ENCODE measurements at places on chromosomes 2 and 18. TPM values are rescaled to one million over a fixed set of nuclear protein-coding genes. Genes with fewer than 3 reads are reported as not detected.

The FANCL gene
- 12.2 TPM for total RNA-seq

GRCh38 chr18:9796935-9797549, 88.7 kb upstream of the TXNDC2 start:
- no peak for DNase-seq

DNA sequence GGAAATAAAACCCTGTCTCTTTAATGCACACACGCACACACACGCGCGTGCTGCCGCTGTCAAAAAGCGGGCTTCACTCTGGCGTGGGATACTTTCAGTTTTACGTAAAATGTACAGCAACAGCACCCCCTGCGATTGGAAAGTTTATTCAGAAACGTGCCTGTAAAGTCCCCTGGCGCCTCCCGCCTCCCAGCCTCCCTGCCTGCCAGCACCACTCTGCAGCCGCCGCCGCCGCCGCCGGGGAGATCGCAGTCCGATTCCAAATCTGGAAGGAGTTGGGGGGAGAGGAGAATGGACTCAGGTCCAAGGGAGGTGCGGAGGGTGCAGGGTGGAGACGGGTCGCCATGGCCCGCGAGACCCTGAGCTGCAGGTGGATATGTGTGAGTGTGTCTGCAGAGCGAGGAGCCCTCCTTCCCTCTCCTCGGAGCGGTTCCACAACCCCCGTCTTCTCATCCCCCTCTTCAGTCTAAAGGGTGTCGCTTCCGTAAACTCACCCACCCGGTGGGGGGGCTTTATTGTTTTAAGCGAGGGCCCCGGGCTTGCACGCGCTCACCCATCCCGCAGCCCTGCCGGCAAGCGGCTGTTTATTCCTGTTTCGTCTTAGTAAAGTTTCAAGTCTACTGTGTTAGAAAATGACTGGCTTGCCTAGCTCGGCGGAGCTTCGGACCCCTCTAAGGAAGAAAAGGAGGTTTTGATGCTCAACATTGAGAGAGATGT, 1.8 kb upstream of the BCL11A start:
- DNase-seq, result peak; percentile 62

The CHRNG gene
- not detected for total RNA-seq

DNA sequence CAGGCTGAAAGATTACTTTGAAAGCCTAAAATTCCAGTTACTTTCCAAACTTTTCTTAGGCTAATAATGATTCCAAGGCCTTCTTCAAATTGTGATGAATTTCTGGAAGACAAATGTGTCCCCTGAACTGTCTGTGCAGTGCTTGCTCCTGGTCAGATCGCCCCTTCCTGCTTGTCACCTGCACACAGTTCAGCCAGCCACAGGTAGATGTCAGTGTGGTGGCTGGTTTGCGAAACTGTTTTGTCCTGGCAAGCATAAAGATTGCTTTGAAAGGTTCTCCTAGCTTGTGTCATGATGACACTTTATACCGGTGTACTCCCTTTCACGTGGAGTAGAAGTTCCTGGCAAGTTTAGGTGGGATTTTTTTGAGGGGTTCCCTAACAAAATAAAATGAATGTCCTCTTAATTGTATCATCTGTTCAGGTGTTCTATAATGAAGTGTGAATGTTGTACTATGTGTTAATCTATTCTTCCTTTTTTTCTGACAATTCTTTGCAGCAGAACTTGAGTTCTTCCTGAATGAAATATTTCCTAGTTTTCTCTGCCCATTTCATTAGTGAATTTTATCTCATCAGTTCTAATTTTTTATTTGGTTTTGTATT, 298.8 kb downstream of the ZNF407 start:
- DNase-seq, result no peak

The SCN1A gene
- not detected for total RNA-seq

GRCh38 chr2:168490946-168491605, 35.0 kb downstream of the CERS6 start:
- DNase-seq, result no peak

GRCh38 chr18:4040391-4041092, 414.6 kb downstream of the DLGAP1 start:
- no peak for DNase-seq

DNA sequence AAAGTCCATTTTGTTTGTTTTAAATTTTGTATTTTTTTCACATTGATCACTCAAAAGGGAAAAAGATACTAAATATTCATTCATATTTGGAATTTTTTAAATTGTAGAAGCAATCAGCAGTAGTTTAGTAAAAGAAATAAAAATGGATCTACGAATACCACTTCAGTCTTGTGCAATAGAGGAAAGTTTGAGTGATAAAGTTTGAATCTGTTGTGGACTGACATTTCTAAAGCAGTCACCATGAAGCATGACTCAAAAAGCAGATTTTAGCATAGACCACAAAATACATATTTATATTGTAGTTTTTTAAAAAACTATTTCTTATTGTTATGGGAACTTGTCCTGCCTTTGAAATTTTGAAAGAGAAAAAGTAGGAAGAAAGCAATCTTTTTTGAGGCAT, 520.5 kb upstream of the ZEB2 start:
- no peak for DNase-seq

- DNase-seq, result no peak
Observed at GRCh38 chr18:45378308-45378707, 237.0 kb upstream of the SLC14A2 start.

The WNT6 gene
- not detected for total RNA-seq

The PSMG2 gene
- 97.2 TPM for total RNA-seq

DNA sequence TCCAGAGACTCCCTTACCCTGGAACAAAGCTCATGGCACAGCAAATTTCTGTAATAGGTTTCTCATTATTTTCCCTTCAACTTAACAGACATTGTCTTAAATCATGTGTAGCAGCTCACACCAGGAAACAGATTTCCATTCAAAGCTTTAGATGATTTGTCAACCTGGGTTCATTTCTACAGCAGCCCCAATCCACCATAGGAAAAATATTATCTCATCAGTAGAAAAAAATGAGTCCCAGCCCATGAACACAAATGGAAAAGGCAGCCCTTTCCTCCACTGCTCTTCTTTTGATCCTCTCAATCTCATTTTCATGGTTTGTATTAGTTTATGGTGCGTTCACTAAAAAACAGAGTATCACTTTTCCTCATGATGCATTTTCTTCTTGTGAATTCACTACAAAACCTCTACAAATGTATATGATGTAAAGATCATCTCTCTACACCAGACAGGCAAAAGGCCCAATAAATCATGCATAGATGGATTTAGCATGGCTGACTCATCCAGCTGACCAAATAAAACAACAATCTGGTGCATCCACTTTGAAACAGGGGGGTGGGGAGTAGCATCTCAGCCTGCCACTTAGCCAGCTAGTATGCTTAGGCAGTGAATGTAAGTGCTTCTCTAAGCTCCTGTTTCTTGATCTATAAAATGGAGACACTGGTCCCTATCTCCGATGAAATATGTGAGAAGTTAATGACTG, 78.6 kb downstream of the SATB2 start:
- no peak for DNase-seq

DNA sequence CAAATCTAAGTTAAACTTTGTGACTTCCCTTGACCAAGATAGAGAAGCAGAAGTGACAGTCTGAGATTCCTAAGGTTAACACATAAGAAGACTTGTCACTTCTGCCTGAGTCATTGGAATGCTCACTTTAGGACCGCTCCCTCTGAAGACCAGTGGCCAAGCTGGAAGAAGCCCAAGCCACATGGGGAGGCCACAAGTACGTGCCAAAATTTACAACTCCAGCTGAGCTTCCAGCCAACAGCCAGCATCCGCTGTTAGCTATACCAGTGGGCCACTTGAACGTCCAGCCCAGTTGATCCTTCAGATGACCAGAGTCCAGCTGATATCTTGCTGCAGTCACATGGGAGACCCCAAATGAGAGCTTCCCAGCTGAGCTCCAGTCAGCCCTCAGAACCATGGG, 18.1 kb upstream of the ANTXR1 start:
- no peak for DNase-seq

DNA sequence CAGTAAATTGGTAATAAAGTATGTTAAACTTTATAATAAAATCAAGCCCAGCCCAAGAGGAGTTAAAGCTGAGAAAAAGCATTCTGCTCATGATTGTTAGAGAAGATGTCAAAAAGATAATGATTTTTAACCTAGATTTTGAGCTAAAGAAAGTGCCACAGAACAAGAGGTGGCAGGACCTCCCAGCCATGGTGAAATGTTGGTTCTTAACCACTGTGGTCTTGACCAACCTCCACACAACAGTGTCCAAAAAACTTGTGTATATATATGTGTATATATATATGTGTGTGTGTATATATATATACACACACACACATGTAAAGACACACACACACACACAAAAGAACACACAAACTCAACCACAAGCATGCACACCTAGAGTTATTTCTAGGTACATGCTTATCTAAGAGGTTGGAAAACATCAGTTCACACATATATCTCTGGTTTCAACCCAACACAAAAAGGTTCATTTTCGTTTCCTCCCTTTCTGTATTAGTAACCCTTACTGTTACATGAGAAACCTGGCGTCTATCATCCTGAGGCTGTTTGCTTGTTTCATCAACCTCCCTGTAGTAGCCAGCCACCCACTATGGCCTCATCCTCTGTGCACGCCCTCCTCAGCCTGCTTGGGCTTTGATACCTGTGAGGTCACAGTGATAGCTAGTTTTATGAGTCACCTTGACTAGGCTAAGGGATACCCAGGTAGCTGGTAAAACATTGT, 631.8 kb upstream of the ID2 start:
- DNase-seq, result no peak

- no peak for DNase-seq
Observed at GRCh38 chr18:69580107-69580506, 179.4 kb downstream of the DOK6 start.

GRCh38 chr2:187404431-187405110, 43.5 kb downstream of the CALCRL start:
- no peak for DNase-seq

GRCh38 chr18:59303006-59303405, 15.4 kb downstream of the CPLX4 start:
- no peak for DNase-seq

DNA sequence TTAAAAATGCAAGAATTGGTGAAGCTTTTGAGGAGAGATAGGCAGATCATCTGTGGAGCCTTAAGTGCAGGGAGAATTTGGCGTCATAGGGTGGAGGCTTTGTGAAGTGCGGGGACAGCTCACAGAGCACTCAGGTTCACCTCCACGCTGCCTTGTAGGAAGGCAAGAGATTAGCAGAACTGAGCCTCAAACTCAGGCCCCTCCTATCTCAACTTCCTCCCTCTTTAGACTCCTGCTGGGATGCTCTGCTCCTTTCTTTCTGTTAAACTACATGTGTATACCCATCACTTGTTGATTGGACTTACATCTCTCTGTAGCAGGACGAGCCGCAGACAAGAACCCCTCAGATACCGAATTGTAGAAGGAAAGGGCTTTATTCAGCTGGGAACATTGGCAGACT, 422.2 kb downstream of the SETBP1 start:
- DNase-seq, result no peak

DNA sequence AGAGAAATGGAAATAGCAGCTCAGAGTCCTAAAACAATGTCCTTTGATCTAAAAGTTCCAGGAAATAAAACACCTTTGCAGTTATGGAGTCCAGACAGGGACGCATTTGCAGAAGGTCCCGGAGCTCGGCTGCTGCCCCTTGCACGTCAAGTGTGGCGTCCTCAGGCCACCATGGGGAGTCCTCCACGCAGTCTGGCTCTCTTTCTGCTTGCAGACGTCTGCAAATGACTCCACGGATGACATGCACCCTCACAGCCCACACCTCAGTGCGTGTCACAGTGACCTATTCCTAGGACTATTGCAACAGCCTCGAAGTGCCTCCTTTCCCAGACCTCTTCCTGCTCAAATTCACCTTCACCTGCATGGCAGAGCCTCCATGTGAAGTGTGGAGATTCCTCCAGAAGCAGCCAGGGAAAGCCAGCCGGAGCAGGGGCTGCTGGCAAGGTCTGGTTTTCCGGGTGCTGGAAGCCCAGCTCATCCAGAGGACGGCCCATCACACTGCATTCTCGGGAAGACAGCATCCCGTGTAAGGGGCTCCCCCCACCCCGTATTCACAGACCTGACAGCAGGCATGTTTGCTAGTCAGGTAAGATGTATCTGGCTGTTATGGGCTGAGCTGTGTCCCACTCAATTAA, 137.7 kb downstream of the ASB1 start:
- DNase-seq, result peak; percentile 15

The FBLN7 gene
- 1.1 TPM for total RNA-seq

GRCh38 chr2:46901611-46902010, 14.0 kb downstream of the MCFD2 start:
- DNase-seq, result no peak

GRCh38 chr2:23361152-23361551, 23.8 kb upstream of the KLHL29 start:
- no peak for DNase-seq

The CNDP1 gene
- not detected for total RNA-seq

The COL4A3 gene
- not detected for total RNA-seq

- DNase-seq, result no peak
Observed at GRCh38 chr2:206614811-206615210, 27.5 kb upstream of the FAM237A start.

Measured in activated naive CD8-positive, alpha-beta T cell treated with anti-CD3 and anti-CD28 coated beads, Interleukin-2, amount 10 ng/mL, durations not matched to agents 7 days and 5 days (primary cell).